NT2/D1 (cell line): ENCODE measurements at places on chromosomes 3 and 15.

DNA sequence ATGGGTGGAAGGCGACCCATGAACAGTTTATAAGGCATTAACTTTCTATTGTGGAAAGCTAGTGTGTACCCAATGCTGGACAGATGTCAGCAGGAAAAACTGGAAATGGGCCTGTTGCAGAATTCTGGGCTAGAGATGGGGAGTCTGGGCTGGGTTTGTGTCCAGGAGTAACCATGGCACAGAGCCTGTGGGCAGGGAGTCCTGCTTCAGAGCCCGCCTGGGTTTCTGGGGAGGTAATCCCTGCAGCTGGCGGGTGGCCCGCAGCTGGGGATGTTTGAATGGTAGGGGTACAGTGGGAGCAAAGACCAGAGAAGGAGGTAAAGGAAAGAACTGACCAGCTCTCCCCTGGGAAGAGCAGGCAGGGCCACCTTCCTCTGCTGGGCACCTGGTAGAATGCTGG is 25.7 kb downstream of the ACAA1 start:
- DNase-seq: no peak

DNA sequence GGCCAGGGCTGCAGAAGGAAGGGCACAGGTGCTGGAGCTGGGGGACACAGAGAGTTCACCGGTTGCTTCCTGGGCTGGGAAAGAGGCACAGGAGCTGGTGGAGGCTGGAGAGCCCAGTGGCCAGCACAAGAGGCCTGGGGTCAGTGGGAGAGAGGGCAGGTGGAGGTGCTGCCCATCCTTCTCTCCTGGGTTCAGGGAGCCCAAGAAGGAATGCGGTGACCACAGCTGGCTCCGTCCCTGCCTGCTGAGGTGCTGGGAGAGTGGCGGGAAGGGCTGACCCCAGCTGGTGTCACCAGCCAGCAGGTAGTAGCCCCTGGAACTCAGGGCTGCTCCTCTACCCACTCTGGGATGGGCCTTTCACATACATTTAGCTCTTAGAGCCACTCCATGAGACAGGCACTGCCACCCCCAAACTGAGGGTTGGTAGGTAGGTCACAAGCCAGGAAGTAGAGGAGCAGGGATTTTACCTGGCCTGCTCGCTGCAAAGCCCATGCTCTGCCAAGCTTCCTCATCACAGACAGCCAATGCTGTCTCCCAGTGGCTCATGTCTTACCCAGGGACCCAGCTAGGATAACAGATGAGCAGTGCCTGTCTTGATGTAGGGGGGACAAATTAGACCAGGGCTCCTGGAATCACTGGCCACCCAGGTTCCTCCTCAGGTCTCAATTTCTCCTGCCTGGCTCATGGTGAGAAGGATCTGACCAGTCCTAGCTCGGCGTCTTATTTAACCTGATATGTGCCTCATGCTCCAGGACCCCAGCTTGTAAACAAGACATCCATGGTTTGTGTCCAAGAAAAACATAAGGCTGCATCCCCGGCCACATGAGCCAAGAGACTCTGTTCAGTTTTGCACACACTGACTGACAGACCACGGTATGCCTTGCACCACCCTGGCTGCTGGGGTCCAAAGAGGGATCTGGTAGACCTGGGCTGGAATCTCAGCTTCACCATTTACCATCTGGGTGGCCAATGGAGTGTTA is 119.2 kb downstream of the CORO2B start:
- no peak for DNase-seq

- no peak for DNase-seq
Measured at GRCh38 chr3:188104050-188104449, 49.9 kb upstream of the LPP start.

DNA sequence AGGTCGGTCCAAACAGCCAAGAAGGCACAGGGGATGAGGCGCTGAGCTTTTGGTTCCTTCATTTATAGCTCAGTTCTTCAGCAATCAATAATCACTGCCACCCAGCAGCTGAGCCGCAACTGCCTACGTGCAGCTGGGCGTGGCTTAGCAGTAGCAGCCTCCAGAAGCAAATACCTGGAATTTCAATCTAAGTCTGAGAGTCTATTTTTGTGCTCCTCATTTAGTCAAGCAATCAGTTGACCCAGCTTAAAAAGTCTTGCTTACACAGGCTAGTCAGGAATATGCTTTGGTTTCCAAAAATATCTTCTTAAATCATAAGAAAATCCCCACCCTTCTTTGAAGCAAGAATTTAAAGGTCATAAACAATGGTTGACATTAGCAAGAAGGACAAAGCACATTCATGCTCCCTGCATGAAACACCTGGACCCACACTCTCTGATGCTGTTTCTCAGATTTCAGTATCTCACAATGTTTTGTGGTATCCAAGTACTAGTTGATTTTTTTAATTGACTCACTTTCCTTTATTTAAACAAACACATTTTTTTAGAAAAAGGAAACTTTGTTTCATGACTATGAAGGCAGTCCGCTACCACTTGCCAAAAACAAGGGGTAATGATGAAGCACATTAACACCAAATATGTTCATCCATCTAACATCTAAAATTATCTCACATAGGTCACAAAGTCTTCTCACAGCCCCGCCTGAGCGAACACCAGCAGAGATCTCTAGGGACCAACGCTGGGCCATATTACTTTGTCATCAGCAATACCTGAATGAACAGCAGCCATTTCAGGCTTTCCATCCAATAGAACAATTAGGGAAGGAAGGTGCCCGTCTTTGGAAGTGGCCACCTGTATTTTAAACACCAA is 106.1 kb downstream of the OXNAD1 start:
- no peak for DNase-seq

- DNase-seq: no peak
Measured at GRCh38 chr15:25795061-25795460, 68.1 kb downstream of the ATP10A start.
